ENCODE measurements at places on chromosomes 5 and 9.

GRCh38 chr5:1744393-1745122 is 55.1 kb downstream of the MRPL36 start:
- DNase-seq: no peak

- no peak for DNase-seq
These were observed 110.1 kb upstream of the LPAR1 start for GRCh38 chr9:111148052-111149017.

GRCh38 chr5:2291146-2291840 is 408.6 kb upstream of the IRX4 start:
- DNase-seq: no peak

- no peak for DNase-seq
These were observed 178.3 kb downstream of the AP3B1 start for GRCh38 chr5:78116167-78116566.
